Thoracic aorta (tissue), 2 donors: ENCODE measurements at places on chromosomes 5 and 9. TPM values are rescaled to one million over a fixed set of nuclear protein-coding genes. Genes with fewer than 3 reads are reported as not detected.

GRCh38 chr5:78275998-78276543 is 18.4 kb downstream of the AP3B1 start:
- no peak for DNase-seq

- DNase-seq, result no peak
These were observed 45.7 kb downstream of the CYSTM1 start for GRCh38 chr5:140220698-140221064.

GRCh38 chr9:15697446-15697851 is 144.6 kb downstream of the CCDC171 start:
- no peak for DNase-seq

DNA sequence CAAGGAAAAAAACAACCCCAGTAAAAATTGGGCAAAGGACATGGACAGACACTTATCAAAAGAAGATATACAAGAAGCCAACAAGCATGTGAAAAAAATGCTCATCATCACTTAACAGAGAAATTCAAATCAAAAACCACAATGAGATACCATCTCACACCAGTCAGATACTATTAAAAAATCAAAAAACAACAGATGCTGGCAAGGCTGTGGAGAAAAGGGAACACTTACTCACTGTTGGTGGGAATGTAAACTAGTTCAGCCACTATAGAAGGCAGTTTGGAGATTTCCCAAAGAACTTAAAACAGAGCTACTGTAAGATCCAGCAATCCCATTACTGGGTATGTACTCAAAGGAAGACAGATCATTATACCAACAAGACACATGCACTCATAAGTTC is 157.4 kb downstream of the EDIL3 start:
- DNase-seq, result no peak

GRCh38 chr5:124997186-124997893 is 250.9 kb upstream of the ZNF608 start:
- no peak for DNase-seq

DNA sequence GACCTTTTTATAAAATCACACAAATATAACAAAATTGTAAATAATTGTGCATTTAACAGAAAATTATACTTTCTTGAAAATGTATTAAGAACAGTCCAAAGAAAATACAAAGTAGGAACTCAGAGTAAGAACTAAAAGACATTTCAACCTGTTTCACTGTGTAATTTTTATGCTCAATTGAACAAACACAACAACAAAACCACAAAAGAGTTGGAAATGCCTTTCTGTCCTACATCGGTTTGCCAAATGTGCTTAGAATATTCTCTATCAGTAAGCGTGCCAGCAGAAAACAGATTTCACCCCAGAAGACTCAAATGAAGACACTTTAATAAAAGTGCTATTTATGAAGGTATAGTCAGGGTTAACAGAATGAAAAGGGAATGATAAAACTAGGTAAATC is 592.1 kb downstream of the PRELID2 start:
- DNase-seq, result no peak

GRCh38 chr5:69103521-69103920 is 9.7 kb downstream of the SLC30A5 start:
- DNase-seq, result no peak

DNA sequence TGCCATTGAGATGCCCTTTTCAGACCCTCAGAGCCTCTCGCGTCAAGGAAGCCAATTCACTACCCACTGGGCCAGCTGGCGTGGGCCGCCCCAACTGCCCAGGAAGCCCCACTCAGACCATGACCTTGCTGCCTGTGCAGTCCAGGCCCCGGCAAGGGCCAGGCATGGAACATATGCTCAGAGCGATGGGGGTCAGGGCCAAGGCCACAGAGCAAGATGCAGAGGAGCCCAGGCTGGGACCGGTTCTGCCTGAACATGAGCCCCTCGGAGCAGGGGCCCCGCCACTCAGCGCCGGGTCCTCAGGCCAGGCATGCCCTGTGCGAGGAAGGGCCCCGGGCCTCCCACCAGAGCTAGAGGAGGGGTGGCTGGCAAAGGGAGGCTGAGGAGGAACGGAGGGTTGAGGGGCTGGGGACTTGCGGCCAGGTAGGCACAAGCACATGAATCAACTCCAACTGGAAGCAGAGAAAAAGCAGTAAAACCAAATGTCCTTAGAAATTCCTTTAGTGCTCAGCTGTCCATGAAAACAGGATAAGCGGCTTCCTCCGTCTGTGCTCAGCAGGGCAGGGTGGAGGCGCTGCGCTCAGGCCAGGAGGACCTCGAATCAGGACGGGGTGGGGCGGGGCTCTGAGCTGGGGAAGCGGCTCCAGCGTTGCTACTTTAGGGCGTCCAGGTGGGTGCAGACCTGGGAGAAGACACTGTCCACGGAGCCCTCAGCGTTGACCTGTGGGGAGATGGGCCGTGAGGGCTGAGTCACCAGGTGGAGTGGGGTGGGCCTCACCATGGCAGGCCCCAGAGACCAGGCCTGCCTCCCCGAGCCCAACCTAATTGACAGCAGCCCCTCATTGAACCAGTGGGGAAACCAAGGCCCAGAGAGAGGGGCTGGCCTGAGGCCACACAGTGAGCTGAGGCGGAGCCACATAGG is 9.9 kb downstream of the AK1 start:
- DNase-seq, result no peak

GRCh38 chr5:35436400-35437057 is 181.1 kb upstream of the SPEF2 start:
- no peak for DNase-seq

DNA sequence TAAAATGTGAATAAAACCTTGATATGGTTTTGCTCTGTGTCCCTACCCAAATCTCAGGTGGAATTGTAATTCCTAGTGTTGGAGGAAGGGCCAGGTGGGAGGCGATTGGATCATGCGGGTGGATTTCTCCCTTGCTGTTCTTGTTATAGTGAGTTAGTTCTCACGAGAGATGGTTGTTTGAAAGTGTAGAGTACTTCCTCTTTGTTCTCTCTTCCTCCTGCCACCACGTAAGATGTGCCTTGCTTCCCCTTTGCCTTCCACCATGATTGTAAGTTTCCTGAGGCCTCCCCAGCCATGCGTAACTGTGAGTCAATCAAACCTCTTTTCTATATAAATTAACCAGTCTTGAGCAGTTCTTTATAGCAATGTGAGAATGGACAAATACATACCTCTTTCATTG is 34.9 kb downstream of the TARS1 start:
- no peak for DNase-seq

DNA sequence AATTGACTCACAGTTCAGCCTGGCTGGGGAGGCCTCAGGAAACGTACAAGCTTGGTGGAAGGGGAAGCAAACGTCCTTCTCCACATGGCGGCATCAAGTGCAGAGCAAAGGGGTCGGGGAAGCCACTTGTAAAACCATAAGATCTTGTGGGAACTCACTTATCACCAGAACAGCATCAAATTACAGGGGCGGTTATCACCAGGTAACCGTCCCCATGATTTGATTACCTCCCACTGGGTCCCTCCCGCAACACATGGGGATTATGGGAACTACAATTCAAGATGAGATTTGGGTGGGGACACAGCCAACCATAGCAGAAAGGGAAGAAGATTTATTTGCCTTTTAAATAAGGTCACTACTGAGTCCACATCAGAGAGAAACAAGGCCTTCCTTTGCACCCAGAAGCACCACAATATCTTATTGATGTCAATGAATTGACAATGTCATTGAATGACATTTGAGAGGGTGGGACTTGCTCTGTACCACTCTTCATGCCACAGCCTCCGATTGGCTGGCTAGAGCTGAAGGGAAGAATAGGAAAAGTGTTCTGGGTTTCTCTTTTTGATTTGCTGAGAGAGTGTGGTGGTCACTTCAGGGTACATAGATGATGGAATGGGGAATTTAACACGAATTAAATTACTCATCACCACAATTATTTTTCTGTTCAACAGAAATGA is 11.0 kb downstream of the SKP2 start:
- no peak for DNase-seq

DNA sequence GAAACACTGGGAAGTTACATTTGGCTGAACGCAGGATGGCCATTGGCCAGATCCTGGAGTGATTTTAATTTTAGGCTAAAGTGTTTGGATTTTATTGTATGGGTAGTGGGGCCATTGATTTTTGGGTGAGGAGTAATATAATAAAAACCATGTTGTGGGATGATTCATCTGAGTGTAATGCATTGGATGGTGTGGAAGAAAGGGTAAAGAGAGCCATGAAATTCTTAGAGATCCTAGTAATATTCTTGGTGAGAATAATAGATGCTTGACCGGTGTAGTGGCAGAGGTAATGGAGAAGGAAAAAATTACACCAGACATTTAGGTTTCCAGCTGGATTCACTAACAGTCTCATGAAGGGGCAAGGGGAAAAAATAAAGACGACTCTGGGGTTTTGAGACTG is 158.1 kb downstream of the NPR3 start:
- DNase-seq, result no peak

- DNase-seq, result no peak
These were observed 6.4 kb upstream of the TEX48 start for GRCh38 chr9:114688379-114688778.

DNA sequence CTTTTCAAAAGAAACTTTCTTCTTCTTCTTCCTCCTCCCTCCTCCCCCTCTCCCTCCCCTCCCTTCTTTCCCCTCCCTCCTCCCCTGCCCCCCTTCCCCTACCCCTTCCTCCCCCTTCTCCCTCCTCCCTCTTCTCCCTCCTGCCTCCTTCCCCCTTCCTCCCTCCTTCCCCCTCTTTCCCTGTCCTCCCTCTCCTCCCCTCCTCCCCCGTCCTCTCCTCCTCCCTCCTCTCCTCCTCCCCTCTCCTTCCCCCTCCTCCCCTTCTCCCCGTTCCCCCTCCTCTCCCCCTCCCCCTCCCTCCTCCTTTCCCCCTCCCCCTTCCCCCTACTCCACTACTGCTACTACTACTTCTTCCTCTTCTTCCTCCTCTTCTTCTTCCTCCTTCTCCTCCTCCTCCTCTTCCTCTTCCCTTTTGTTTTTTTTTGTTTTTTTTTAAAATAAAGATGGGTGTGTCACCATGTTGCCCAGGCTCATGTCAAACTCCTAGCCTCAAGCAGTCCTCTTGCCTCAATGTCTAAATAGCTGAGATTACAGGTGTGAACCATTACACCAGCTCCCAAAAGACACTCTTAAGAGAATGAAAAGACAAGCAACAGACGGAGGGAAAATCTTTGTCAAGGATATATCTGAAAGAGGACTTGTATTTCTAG is 87.5 kb downstream of the SCAMP1 start:
- no peak for DNase-seq

- no peak for DNase-seq
These were observed at the start of gene ADGRD2 for GRCh38 chr9:124450241-124450924. TSS of gene ADGRD2 (plus strand) at chr9:124450451. CDS start at chr9:124451667, 1,216 bp downstream.

DNA sequence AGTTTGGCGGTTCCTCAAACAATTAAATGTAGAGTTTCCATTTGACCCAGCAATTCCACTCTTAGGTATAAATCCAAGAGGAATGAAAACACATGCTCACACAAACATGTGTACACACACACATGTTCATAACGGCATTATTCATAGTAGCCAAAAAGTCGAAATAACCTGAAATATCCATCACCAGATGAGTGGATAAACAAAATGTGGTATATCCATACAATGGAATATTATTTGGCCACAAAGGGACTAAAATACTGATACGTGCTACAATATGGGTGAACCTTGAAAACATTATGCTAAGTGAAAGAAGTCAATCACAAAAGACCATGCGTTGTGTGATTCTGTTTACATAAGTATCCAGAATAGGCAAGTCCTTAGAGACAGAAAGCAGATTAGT is 8.7 kb downstream of the RGS3 start:
- DNase-seq, result no peak

GRCh38 chr9:7653262-7653661 is 146.3 kb downstream of the DMAC1 start:
- DNase-seq, result no peak

DNA sequence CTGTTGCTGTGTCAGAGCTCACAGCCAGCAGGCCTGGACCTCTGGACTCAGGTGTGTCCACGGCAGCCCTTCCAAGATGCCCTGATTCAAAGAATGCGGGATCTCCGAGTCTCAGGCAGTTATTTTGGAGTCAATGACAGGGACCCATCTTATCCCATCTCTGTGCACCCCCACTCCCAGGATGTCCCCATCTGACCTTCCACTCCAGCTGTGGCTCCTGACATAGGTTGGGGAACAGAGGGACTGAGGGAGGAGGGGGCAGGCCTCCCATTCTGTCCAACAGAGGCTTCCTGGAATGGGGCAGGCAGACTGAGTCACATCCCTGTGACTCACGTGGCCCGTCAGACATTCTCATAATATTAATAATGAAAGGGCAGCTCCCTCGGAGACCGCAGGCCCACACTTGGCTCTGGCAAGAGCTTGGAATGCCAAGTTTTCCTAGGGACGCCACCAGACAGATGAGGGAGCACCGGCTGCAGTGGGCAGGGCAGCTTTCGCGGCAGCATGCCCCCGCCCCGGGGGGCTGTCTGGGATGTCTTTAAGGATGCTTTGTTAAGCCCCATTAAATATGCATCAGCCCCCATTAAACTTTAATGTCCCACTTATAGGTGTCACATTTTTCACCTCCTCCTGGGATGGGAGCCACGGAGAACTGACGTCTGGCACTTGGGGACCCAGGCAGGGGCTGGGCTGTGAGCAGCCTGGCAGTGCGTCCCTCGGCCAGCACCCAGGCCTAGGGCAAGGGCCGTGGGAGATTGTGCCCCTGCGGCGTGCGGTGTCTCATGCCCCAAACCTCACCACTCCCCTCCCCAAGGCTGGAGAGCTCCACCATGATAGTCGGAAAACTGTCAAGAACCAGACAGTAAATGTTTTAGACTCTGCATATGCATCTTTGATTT is 23.6 kb upstream of the FIBCD1 start:
- DNase-seq, result peak; percentile 52

GRCh38 chr5:35230038-35230611 is at the start of gene PRLR:
TSS of gene PRLR (minus strand) at chr5:35230487. CDS start at chr5:35089620, 140,867 bp downstream.
- no peak for DNase-seq

DNA sequence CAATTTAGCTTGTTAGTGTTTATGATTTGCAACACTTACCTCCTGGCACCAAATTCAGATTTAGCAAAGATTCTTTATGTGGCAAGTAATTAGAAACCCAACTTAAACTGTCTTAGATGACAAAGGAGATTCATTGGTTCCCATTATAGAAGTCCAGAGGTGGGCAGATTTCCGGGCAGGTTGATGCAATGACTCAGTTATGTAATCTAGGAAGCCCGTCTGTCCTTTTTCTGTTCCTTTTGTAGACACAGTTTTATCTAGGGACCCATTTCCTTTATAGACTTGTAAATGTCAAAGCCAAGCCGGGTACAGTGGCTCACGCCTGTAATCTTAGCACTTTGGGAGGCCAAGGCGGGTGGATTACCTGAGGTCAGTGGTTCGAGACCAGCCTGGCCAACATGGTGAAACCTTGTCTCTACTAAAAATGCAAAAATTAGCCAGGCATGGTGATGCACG is 20.3 kb upstream of the ANKRD33B start:
- DNase-seq, result no peak

Gene SPATA31E1
- total RNA-seq, result not detected

Gene SLC6A7
- total RNA-seq, result not detected

Gene DNAH5
- total RNA-seq, result 0.68 TPM

Gene SLCO6A1
- total RNA-seq, result not detected

Gene COL23A1
- 1.5 TPM for total RNA-seq

Gene FGD3
- total RNA-seq, result 9.9 TPM

Gene OR13J1
- not detected for total RNA-seq

Gene ABLIM3
- total RNA-seq, result 23.0 TPM

Gene C1QTNF3
- total RNA-seq, result 4.3 TPM

Gene SLC34A3
- 0.54 TPM for total RNA-seq

Gene PRUNE2
- total RNA-seq, result 420 TPM
